ENCODE measurements at places on chromosomes 7 and 10.

DNA sequence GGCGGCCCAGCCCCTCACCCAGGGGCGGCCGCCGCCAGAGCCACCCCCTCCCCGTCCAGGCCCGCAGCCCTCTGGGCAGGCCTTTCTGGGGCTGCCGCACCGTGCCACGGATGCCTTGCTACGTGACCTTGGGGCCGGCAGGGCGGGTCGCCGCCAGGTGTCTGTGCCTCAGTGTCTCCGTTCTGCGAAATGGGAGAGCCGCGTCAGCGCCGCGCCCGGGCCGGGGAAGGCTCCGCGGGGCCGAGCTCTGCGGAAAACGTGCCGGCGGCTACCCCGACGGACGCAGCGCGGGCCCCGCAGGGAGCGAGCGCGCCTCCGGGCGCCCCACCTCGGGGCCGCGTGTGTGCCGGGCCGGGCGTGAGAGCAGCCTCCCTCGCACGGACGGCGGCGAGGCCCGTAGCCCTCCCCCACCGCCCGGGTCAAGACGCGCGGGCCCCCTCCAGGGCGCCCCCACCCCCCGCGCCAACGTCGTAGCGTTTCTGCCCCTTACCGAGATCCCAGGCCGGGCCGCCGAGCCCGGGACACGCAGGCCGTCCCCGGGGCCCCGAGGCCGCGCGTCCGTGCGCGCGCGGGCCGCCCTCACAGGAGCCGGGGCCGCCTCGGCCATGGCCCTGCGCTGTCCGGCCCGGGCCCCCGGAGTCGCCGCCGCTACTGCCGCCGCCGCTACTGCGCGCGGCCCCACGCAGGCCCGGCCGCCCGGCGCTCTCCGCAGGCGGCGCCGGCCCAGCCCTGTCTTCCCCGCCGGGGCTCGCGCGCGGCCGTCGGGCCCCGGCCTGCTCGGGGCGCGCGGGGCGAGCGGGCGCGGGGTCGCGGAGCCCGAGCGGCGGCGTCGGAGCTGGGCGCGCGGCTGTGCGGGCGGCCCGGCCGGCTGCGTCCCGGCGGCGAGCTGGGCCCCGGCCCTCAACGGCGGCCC lies 1.1 kb downstream of the ZNF777 start:
- no peak for DNase-seq

DNA sequence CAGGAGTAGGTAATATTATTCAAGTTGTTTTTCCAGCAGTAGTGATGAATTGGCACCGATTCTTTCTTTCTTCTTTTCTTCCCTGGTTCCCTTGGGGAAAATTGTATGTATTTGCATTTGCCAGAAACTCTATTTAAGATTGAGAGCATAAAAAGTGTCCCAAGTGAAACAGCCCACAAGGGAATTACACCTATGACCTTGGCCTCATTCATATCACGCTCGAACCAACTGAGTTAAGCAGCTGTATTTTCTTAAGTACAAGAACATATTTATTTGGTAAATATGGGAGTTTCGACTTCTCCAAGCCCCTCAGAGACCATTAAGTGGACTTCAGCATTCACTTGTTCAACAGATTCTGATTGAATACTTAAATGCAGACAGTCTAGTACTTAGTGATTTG lies 54.1 kb upstream of the MET start:
- DNase-seq, result no peak

DNA sequence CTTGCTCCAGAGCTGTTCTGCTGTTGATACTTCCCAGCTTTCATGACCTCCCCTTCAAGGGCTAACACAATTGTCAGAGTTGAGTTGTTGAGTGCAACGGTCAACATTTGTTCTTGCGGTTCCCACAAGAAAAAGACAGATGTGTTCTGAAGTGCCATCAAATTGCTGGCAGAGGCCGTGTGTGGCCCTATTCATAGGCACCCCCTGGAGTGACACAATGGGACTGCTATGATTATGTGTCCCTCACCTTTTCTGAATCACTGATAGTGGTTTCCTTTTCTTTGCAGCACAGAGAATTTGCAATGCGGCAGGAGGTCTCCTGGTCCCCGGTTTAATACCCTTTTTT lies 5.8 kb upstream of the IGFBP1 start:
- no peak for DNase-seq

- DNase-seq, result no peak
These were observed 2.8 kb downstream of the DUSP5 start for GRCh38 chr10:110500515-110500905.

GRCh38 chr10:132187430-132188138 lies 836 bp downstream of the DPYSL4 start:
- no peak for DNase-seq

DNA sequence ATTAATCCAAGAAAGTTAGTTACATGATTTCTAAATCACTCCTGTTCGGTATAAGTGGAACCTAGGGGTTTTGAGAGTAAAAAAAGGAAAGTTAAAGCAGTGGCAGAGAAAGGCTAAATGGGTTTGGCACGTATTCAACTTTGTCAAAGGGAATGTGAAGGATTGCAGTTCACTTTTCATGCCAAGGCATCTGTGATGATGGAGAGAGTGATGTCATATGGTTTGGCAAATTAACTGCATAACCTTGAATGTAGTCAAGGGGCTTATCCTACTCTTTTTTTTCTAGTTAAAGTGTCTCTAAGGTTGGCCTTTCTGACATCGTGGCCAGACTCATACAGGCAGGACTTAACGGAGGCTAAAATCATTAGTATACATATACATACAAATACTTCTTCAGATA lies 277.8 kb downstream of the EXOC4 start:
- DNase-seq, result no peak

- no peak for DNase-seq
These were observed 41.8 kb downstream of the UNC5B start for GRCh38 chr10:71253981-71254818.

DNA sequence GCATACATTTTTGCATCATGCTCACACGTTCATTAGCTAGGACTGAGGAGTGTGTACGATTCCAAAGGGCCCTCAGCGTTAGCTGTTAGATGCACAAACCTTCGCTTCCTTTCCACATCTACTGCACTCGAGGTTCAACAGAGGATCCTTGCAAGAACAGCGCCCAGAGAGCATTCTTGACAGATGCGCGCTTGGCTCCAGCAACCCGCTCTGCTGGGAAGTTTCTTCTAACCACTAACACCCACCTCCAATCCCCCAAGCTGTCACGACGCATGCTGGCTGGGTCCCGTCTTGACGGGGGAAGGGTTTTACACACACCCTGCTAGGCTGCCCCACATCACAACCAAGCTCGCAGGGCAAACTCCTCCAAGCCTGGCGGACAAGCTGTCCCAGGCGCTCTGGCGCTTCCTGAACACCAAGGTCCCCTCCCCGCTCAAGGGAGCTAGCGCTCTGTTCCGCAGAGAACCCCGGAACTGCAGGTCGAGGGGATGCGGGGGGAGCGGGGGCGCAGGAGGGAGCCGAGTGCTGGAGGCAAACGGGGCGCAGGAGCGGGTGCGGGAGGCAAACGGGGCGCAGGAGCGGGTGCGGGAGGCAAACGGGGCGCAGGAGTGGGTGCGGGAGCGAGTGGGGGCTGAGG lies 653 bp upstream of the ADRB1 start:
- no peak for DNase-seq

DNA sequence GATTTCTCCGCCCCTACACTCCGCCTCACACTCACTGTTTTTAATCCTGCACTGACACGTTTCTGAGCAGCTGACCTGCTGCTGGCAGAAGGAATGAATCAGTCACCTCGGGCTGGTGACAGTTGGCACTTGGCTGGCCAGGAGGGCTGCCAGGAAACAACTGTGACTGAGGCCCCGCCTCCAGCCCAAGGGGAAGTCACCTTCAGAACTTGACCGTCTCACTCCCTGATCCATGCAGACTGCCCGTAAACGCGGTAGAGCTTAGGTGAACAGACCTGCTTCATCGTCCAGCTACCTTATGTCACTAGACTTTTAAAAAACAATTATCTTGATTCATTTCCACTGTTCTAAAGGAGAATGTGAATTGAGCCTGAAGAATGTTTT lies 107.5 kb downstream of the DOCK1 start:
- no peak for DNase-seq

DNA sequence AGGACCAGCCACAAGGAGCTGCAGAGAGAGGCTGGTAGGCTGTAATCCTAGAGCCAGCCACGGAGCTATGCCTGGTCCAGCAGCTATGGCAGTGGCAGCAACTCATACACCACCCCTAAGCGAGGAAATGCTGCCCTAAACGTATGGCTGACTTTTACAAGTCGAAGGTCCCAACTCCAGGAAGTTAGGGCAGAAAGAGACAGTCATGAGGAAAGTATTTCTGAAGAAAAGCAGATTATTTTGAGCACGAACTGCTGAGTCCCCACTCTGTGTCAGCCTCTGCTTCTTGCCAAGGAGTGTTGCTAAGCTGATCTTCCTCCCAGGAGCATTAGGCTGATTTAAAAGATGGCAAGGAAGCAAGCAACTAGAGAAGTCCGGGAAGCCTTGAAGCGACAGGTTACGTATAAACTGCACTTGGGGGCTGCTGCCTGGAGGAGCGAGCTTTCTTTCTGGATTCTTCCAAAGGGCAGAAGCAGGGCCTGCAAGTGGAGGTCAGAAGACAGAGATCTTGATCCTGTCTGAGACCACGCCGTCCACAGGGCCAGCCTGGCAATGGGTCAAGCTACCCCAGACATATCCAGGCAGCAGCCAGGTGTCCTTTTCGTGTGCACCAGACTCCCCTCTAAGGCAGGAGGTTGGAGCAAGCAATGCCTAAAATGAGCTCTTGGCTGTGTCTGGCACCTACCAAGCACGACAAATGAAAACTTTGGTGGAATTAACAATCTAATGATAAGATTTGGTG lies 39.4 kb downstream of the PLXNA4 start:
- DNase-seq, result no peak

DNA sequence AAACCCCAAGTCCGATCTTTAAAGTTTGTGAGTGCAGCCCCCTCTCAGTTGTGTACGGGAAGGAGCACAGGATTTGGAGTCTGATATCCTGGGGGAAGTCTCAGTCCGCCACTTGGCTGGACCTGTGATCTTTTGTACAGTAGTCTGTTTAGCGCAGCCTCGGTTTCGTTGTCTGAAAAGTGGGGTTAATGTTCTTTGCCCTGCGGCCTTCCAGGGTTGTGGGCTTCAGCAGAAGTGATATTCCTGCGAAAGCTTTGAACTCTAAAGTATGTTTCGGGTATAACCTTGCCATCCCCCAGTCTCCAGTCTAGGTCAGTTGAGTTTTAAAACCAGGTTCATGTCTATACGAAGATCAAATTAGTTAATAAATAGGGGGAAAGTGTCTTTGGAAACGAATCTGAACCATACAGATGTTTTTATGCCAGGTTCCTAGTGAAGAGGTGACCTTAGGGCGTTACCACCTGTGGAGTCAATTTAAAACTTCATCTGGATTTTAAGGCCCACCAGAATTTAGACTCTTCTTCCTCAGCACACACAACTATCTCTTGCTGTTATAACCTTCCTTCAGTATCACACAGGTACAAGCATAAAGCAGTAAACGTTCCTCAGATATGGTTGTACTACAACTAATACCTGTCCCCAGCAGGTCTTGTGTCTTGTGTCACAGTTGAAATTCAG lies 904 bp downstream of the R3HCC1L start:
- no peak for DNase-seq

GRCh38 chr7:146067880-146068279 lies 48.7 kb upstream of the CNTNAP2 start:
- DNase-seq, result no peak

GRCh38 chr7:80476035-80476434 lies 35.8 kb downstream of the GNAT3 start:
- no peak for DNase-seq

DNA sequence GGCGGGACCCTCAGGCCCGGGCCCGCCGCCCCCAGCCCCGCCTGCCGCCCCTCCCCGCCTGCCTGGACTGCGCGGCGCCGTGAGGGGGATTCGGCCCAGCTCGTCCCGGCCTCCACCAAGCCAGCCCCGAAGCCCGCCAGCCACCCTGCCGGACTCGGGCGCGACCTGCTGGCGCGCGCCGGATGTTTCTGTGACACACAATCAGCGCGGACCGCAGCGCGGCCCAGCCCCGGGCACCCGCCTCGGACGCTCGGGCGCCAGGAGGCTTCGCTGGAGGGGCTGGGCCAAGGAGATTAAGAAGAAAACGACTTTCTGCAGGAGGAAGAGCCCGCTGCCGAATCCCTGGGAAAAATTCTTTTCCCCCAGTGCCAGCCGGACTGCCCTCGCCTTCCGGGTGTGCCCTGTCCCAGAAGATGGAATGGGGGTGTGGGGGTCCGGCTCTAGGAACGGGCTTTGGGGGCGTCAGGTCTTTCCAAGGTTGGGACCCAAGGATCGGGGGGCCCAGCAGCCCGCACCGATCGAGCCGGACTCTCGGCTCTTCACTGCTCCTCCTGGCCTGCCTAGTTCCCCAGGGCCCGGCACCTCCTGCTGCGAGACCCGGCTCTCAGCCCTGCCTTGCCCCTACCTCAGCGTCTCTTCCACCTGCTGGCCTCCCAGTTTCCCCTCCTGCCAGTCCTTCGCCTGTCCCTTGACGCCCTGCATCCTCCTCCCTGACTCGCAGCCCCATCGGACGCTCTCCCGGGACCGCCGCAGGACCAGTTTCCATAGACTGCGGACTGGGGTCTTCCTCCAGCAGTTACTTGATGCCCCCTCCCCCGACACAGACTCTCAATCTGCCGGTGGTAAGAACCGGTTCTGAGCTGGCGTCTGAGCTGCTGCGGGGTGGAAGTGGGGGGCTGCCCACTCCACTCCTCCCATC lies 82.7 kb downstream of the PAX2 start:
- no peak for DNase-seq

DNA sequence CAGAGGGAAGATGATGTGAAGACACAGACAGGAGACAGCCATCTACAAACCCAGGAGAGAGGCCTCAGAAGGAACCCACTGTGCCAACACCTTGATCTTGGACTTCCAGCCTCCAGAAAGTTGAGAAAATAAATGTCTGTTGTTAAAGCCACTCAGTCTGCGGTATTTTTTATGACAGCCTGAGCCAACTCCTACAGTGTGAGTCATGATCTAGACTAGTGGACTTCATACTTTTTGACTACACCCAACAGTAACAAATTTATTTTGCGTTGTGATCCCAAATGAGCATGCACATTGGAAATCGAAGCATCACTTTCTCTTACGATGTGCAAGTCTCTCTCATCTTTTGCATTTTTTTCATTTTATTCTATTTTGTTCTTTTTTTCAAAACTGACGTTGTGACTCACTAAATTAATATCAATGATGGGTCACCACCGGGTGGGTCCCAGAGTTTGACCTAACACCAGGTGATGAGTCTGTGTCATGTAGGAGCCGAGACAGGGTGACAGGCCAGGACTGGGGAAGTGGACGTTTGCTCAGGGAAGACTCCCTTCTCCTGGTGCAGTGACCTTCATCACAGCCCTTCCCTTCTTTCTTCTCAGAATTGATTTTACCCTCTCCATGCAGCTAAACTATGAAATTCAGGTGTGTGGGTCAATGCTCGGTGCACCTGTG lies 28.9 kb downstream of the PHYH start:
- no peak for DNase-seq

All from GF-D8 (cell line).